Muscle of leg (tissue), 16 donors: ENCODE measurements at places on chromosomes 1 and 21. TPM values are rescaled to one million over a fixed set of nuclear protein-coding genes. Genes with fewer than 3 reads are reported as not detected.

Gene AMY2A
- total RNA-seq: not detected

Gene SETSIP
- 0.18 TPM for total RNA-seq

Gene NBPF6
- total RNA-seq: not detected

Gene CHIA
- total RNA-seq: not detected

Gene LYPD8
- total RNA-seq: not detected

Gene TSTD1
- 28.8 TPM for total RNA-seq

Gene SLC6A17
- 0.04 TPM for total RNA-seq

Gene LCE2A
- total RNA-seq: not detected

Gene VHLL
- total RNA-seq: not detected

Gene SPATA46
- total RNA-seq: not detected

Gene LMX1A
- 0.84 TPM for total RNA-seq

Gene SVBP
- 51.9 TPM for total RNA-seq

Gene ELF3
- total RNA-seq: 0.35 TPM

Gene CCDC17
- total RNA-seq: 1.2 TPM

Gene PROX1
- total RNA-seq: 6.9 TPM

Gene HCRTR1
- total RNA-seq: 0.04 TPM

Gene DNASE2B
- 0.09 TPM for total RNA-seq

Gene TSACC
- 0.27 TPM for total RNA-seq

Gene CXADR
- 0.44 TPM for total RNA-seq
